ENCODE measurements at places on chromosomes 7 and 10.

GRCh38 chr7:153543232-153543631 lies 509.0 kb upstream of the DPP6 start:
- DNase-seq = no peak

- no peak for DNase-seq
Measured at GRCh38 chr7:4612939-4613841, 68.9 kb upstream of the FOXK1 start.

DNA sequence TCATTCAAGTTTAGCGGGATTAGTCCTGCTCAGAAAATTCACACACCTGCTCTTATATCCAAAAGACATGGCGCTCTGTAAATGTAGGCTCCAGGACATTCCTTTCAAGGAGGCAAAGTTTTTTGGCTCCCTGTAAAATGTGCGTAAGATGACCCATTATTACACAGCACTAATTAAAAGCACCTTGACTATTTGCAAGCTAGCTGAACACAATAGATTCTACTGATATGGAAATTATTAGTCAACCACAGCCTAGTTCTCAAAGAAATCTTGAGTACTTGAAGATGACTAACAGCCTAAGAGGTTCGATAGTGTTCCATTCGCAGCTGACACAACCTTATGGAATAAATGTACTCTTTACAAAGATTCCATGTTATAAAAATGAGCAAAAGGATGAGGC lies 175.2 kb downstream of the BMPER start:
- DNase-seq = no peak

- no peak for DNase-seq
Measured at GRCh38 chr10:53135213-53135896, 362.8 kb upstream of the MBL2 start.
